Activated CD4-positive, alpha-beta memory T cell treated with anti-CD3 and anti-CD28 coated beads for 36 hours (primary cell): ENCODE measurements at places on chromosomes 2 and 18. TPM values are rescaled to one million over a fixed set of nuclear protein-coding genes. Genes with fewer than 3 reads are reported as not detected.

The CYP26B1 gene
- total RNA-seq, result not detected

The CABYR gene
- total RNA-seq, result 1.4 TPM

The CYTIP gene
- total RNA-seq, result 369 TPM

The LOXL3 gene
- 1.1 TPM for total RNA-seq

The TEX44 gene
- total RNA-seq, result not detected

The CDH7 gene
- not detected for total RNA-seq

The TCF7L1 gene
- total RNA-seq, result not detected

The MEMO1 gene
- 47.6 TPM for total RNA-seq

The ORC4 gene
- 34.1 TPM for total RNA-seq

The KIDINS220 gene
- total RNA-seq, result 23.5 TPM

The KLHL30 gene
- not detected for total RNA-seq

The CAPN14 gene
- 0.19 TPM for total RNA-seq

The KCNG3 gene
- not detected for total RNA-seq

The RESP18 gene
- total RNA-seq, result not detected

The NBAS gene
- 40.1 TPM for total RNA-seq

The MRPL30 gene
- 30.8 TPM for total RNA-seq

The ZAP70 gene
- total RNA-seq, result 160 TPM

The KRCC1 gene
- 11.0 TPM for total RNA-seq

The INHA gene
- not detected for total RNA-seq

The TPO gene
- not detected for total RNA-seq

The GPR35 gene
- total RNA-seq, result 3.4 TPM

The PLEK gene
- 6.9 TPM for total RNA-seq

The SERPINB7 gene
- total RNA-seq, result not detected

DNA sequence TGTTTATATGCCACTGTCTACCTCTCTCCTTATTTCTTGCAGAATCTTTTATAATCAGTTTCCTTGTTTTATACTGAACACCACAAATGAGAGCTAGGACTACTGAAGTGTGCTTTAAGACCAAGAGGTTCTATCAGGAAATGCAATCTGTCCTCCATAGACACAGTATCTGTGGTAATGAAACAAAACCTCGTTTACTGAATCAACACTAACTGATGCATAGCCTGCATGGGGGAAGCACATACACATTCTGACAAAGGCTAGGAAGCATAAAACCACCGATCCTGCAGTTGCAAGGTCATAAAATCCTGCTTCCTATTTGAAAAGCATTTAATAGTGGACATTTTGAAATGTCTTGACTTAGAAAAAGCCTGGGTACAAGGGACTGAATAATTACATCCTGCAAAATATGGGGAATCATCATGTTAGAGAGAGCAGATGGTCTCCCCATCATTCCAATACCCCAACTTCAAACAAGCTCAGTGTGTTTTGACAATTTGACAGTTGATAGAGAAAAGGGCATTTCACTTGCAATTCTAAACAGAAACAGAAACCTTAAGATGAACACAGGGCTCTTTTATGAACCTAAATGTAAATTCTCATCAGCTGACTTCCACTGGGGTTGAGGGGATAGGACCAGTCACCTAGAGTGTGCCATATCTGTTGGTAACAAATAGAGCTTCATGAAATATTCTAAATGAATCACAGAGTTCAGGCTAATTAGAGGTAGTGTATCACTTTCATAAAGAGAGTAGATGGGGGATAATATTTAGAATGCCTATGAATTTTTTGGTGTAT is 1845.6 kb upstream of the PIK3C3 start:
- H3K27me3 ChIP-seq, result no peaks in the 10 kb centered on the region
- no peaks in the 10 kb centered on the region for H3K36me3 ChIP-seq
- no peak overlapping the region for H3K27ac ChIP-seq

- no peaks in the 10 kb centered on the region for H3K36me3 ChIP-seq
- H3K4me3 ChIP-seq, result no peak overlapping the region
- DNase-seq, result no peak
- no peak overlapping the region for H3K27ac ChIP-seq
- H3K4me1 ChIP-seq, result no peaks in the 10 kb centered on the region
Observed at GRCh38 chr18:39701055-39701783, 2135.6 kb upstream of the CELF4 start.

GRCh38 chr2:54387059-54387991 is 68.8 kb upstream of the SPTBN1 start:
- no peaks in the 10 kb centered on the region for H3K4me1 ChIP-seq
- H3K27ac ChIP-seq, result no peak overlapping the region
- no peaks in the 10 kb centered on the region for H3K36me3 ChIP-seq
- H3K4me3 ChIP-seq, result no peak overlapping the region

- H3K4me1 ChIP-seq, result no peaks in the 10 kb centered on the region
- no peak for DNase-seq
- H3K27ac ChIP-seq, result no peak overlapping the region
- H3K27me3 ChIP-seq, result no peaks in the 10 kb centered on the region
- no peak overlapping the region for H3K4me3 ChIP-seq
Observed at GRCh38 chr18:27704736-27705361, 472.1 kb downstream of the CDH2 start.

DNA sequence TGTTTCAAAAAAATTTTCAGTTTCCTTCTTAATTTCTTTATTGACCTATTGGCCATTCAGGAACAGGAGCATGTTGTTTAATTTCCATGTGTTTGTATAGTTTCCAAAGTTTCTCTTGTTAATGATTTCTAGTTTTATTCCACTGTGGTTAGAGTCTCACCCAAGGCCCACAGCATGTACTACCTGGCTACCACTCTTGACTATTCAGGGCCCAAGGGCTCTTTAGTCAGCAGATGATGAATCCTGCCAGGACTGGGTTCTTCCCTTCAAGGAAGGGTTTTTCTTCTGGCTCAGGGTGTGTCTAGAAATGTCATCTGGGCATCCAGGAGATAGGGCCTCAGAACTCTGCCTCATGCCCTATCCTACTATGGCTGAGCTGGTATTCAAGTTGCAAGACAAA is 161.4 kb downstream of the PLCL1 start:
- peaks cover 26% of the 10 kb centered on the region for H3K36me3 ChIP-seq
- DNase-seq, result no peak
- no peaks in the 10 kb centered on the region for H3K27me3 ChIP-seq
- peaks cover 15% of the 10 kb centered on the region for H3K4me1 ChIP-seq
- no peak overlapping the region for H3K27ac ChIP-seq

DNA sequence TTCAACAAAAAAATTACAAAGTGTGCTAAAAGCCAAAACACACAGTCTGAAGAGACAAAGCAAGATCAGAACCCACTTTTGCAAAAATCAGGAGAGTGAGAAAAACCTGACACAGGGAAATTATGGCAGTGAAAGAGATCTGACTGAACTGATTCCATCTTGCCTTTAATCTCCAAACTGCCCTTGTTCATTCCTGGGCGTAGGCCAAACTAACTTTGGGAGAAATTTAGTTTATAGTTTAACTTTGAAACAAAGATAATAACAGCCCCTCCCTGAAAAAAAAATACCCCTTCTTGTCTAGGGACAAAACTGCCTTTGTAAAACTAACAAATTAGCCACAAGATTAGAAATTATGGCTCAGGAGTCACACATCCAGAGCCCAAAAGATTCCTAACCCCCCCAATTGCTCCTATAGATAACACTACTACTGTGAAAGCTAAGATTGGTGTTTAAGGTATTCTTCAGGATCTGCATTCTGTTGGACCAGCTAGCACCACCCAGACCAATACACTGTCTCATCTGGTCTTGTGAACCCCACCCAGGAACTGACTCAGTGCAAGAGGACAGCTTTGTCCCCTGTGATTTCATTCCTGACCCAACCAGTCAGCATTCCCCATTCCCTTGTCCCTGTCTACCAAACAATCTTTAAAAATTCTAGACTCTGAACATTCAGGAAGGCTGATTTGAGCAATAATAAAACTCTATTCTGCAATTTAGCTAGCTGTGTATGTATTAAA is 226.1 kb upstream of the SH3BP4 start:
- H3K4me1 ChIP-seq, result no peaks in the 10 kb centered on the region
- H3K4me3 ChIP-seq, result no peak overlapping the region
- no peak for DNase-seq
- no peak overlapping the region for H3K27ac ChIP-seq

DNA sequence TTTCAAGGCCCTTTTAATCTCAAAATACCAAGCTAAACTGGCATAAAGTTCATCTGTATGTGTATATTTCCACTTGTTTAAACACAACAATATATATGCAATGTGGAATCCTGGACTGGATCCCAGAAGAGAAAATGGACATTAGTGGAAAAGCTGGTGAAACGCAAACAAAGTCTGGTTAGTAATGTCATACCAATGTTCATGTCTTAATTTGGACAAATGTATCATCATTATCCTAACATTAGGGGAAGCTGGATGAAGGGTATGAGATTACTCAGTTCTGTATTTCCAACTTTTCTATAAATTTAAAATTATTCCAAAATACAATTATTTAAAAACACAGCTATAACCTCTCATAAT is 3.8 kb downstream of the SP3 start:
- no peak for DNase-seq
- peaks cover 54% of the 10 kb centered on the region for H3K4me1 ChIP-seq
- peaks cover 40% of the 10 kb centered on the region for H3K36me3 ChIP-seq

GRCh38 chr18:31120594-31120993 is 18.4 kb upstream of the DSC2 start:
- no peak for DNase-seq
- no peaks in the 10 kb centered on the region for H3K27me3 ChIP-seq
- H3K4me1 ChIP-seq, result no peaks in the 10 kb centered on the region
- H3K27ac ChIP-seq, result no peak overlapping the region
- H3K36me3 ChIP-seq, result no peaks in the 10 kb centered on the region

GRCh38 chr18:61825386-61825785 is 67.4 kb downstream of the RNF152 start:
- no peak overlapping the region for H3K4me3 ChIP-seq
- no peaks in the 10 kb centered on the region for H3K4me1 ChIP-seq
- H3K27ac ChIP-seq, result no peak overlapping the region
- H3K36me3 ChIP-seq, result no peaks in the 10 kb centered on the region
- no peak for DNase-seq
- H3K27me3 ChIP-seq, result peaks cover 4% of the 10 kb centered on the region
